Sciatic nerve (tissue), 2 donors: ENCODE measurements at places on chromosomes 12 and 14. TPM values are rescaled to one million over a fixed set of nuclear protein-coding genes. Genes with fewer than 3 reads are reported as not detected.

Gene PEX5
- 61.5 TPM for total RNA-seq

Gene MAP1LC3B2
- 4.4 TPM for total RNA-seq

Gene LALBA
- total RNA-seq: not detected

Gene MMP19
- total RNA-seq: 9.1 TPM

Gene CCDC184
- total RNA-seq: 6.1 TPM

Gene TSPAN8
- 76.1 TPM for total RNA-seq

Gene RAD52
- total RNA-seq: 25.6 TPM

Gene FOXN4
- total RNA-seq: not detected

Gene SLC39A2
- not detected for total RNA-seq

DNA sequence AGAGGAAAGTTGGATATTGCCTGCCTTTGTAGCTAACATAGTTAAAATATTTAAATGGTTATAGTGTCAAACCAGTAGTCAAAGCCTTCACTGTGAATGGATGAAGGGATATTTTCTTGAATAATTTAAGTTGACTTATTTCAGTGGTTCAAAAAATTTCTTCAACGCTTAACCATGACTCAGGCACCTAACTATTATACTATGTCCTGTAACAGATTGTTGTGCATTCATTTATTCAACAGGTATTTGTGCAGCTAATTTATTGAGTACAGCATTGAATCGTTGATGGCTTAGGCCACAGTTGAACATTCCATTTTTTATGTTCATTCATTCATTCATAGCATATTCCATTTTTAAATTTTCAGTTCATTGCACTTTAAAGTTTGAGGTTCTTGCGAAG lies 9.2 kb downstream of the HIF1A start:
- DNase-seq: no peak

DNA sequence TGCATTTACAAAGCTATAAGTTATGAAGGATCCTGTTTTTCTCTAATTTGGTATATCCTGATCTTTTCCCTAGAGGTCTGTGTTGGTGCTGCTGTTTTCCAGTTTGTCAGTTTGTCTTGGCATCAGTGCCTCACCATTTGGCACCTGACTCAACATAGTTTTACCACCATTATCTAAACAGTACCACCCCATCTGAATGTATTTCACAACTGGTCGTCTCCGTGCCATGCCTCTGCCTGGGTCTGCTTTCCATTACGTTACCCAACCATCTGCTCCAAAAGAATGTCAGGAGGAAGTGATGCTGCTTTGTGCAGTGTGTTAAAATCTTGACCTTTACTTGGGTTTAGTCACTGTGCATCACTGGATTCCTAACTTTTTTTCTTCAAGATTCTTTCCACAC lies 129.3 kb upstream of the RASSF8 start:
- no peak for DNase-seq

DNA sequence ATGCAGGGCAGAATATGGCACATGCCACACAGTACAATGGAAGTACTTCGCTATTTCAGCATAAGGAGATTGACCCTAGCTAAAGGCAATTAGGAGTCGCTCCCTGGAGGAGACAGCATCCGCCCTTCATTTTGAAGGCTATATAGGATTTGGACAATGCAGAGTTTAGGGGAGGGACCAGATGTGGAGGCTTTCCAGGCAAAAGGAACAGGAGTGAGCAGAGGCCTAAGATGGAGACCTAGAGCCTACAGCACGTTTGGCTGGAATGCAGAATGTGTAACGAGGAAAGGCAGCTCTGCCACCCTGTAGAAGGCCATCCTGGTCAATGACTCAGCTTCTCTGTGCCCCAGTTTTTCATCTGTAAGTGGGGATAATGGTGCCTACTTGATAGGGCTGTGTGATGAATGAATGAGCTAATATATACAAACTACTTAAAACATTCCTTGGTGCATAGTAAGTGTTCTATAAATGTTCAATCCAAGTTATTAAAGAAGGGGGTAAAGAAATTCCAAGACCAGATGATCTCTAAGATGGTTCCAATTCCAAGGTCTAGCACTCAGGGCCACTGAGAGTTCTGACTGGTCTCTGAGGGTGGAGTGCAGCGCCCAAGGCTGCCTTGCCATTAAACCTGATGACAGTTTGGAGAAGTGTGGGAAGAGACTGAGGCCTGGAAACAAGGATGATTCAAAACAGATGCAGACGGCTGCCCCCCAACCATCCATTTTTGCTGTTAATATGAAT lies 54.3 kb upstream of the FRMD6 start:
- no peak for DNase-seq

DNA sequence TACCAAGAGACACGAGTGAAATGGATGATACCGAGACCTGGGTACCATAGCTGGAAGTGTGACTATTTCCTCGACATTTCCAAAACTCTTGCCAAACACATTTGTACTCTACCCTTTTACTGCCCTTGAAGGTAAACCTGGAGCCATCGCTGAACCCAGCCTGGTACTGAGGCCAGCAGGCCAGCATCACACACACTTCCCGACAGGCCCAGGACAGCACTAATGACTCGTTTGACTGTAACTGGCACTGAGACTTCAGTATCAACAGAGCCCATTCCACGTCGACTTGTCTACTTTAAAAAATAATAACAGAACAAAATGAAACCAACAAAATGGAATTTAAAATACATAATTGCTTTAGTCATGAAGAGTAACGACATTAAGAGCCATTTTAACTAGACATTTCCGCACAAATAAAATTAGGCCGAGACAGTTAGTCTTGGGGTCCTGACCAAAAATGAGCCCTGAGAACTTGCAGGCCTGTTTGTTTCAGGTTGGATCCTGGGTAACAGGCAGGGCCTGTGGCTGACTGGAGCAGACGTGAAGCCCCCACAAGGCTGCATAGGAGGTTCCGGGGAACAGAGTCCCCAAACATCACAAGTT lies 94.3 kb downstream of the RIMBP2 start:
- DNase-seq: no peak

DNA sequence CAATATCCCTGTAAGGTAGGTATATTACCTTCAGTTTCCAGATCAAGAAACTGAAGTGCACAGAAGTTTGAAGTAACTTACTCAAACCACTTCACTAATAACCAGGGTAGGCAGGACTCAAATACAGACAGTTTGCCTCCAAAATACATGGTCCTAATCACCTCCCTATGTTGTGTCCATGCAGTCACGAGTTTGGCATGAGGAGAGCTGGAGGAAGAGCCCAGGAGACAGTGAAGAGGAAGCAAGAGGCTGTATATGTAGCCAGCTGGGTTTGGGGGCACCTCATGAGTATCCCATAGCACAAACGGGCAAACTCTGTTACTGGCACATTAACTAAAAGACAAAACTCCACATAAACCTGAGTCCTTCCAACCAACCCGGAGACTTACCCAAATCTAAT lies 79.2 kb downstream of the DUSP16 start:
- no peak for DNase-seq

DNA sequence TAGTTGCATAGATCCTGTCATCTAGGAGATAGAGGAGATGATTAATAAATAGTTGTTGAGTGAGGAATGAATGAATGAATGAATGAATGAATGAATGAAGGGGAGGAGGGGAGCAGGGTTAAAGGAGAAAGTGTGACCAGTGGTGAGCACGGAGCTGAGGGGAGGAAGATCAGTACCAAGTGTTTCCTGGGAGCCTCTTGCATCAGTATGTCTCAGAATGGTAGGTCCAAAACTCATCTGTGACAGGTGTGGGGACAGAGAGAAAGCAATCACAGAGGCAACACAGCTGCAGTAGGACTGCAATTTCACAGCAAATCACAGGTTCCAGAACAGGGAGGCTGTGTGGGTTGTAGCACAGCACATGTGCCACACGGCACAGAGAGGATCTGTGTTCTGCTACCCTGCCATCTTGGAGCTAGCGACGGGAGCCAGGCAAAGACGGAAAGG lies 14.5 kb upstream of the TNFRSF1A start:
- no peak for DNase-seq

DNA sequence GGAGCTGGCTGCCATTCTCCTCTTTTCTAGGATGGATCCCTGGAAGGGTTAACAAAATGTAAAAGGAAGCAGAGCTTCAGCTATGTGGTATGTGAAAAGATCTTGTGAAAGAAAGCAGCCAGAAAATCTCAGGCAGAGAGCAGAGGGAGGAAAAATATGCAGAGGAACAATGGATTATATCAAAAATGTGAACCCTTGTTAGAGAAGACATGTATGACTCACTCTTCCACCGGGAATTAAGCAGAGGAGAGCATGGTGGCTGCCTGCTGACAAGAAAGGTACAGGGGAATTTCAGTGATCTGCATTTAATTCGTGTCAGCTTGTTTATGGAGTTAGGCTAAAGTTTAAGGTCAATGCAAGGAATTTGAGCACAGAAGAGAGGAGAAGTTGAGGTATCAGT lies 46.3 kb downstream of the KCNA1 start:
- no peak for DNase-seq

GRCh38 chr12:64042911-64043310 lies 179.2 kb downstream of the KICS2 start:
- DNase-seq: no peak

DNA sequence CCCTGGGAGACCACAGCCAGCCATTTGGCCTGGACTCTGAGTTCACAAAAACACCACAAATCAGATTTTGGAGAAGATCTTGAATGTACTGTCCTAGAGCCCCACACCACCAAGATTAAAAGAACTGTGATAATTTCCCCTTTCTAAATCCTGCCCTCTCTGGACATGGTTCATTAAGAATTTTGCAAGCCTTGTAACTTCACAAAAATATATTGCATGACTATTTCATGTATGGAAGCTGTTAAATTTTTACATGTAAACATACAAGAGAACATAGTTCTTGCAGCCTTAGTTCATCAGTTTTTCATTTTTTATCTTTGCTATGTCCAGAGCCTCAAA lies 97.0 kb downstream of the SCARB1 start:
- no peak for DNase-seq

DNA sequence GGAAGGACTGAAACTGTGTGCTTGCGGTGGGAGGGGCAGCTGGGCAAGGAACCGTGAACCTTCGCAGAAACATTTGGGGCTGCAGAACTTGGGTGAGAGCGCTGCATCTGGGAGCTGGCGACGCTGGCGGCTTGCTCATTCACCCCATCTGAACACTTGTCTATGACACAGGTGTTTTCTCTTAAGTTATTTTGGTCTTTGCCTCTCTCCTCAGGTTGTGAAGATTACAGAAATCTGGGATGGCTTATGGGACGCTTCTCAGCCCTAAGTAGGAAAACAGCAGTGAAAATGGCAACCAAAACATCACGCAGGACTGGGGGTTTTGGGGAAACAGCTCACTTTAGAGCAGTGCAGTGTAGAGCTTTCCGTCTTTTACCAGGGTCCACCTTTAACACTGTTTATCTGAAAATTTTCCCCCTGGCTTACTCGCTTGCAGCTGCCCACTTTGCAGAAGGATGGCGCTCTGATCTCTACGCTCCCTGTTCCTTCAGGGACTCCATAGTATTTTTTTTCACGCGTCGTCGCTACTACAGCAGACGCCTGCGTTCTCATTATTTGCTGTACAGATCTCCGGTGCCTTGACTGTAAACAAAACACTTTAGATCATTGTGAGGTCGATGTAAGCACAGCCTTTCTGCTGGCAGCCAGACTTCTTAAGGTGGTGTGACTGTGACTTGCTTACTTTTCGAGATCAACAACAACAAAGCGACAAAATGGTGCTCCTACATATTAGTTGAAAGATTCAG lies 2.7 kb upstream of the CDKN1B start:
- no peak for DNase-seq

DNA sequence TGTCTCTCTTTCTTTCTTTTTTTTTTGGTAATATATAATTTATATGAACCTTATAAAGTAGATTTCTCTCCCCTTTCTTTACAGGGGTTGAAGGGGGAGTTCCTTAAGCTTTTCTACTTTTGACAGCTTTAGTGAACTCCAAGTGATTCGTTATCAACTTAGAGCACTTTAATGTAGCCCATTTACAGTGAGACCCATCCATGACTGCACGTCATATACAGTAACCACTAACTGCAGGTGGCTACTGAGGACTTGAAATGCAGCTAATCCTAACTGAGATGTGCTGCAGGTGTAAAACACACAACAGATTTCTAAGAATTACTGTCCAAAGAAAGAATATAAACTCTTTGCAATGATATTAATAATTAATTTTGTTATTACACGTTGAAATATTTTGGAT lies 582 bp downstream of the LRRIQ1 start:
- no peak for DNase-seq

- no peak for DNase-seq
Observed at GRCh38 chr14:22780105-22780679, 13.7 kb downstream of the OXA1L start.

DNA sequence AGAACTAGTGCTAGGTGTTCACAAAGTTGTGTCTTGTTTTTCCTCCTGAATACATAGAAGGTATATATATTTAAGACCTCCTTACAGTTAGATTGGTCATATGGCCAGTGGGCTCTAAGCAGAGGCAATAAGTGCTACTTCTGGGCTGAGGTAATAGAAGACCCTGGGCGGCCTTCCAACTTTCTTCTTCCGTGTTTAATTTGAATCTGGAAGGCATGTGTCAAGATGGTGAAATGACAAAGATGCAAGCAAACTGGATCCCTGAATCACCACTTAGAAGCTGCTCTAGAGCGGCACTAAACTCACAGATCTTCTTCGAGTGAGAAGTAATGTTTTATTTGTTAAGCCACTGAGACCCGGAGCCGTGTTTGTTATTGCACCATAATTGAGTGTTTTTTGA lies 201.0 kb upstream of the GZMB start:
- DNase-seq: no peak

DNA sequence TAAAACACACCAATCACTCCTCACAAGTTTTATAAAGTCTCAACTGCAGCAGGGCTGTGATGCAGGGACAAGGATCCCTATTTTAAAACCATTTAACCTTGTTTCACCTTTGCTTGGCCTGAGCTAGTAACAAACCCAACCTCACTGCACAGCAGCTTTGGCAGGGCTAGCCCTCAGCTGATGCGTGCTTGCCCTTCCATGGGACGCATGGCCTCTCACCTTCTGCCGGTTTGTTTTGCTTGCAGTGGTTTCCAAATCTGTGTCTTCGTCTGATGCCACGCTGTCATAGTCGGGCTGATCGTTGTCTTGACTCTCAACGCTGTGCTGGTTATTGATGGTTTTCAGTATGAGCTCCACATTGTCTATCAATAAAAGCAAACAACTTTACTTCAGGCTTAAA lies 43.3 kb downstream of the GIT2 start:
- DNase-seq: no peak

DNA sequence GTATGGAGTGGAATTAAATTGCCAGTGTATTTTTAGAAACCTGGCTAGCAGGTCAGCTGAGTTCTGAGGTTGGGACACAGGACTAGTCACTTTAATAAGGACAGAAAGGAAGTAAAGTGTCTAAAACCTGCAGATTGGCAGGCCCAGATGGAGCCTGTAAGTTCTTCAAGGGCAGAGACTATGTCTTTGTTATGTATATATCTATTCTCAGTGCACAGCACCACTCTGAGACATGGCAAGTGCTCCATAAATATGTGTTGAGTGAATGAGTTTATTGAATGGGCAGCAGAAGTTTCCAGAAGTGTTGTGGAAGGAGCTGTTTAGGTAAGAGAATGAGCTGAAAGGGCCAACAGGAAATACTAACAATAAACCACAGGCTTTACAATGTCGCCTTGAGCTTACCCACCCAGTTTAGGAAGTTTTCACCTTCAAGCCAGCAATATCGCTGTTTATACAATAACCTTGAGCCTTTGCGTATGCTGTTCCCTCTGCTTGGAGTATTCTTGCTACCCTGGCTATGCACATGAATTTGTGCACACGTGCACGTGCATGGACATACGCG lies 109.5 kb upstream of the TMPO start:
- no peak for DNase-seq
